ENCODE measurements at places on chromosomes 7 and 10. TPM values are rescaled to one million over a fixed set of nuclear protein-coding genes. Genes with fewer than 3 reads are reported as not detected.

Gene MUC3A
- polyA plus RNA-seq: 0.10 TPM

DNA sequence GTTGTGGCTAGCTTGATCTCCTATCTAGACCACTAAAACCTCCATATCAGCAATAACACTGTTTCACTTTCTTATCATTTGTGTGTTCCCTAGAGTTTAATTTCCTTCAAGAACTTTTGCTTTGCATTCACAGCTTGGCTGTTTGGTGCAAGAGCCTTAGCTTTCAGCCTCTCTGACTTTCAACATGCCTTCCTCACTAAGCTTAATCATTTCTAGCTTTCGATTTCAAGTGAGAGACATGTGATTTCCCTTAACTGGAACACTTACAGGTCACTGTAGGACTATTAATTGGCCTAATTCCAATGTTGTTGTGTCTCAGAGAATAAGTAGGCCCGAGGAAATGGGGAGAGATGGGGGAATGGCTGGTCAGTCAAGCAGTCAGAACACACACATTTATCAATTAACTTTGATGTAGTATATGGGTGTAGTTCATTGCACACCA, 10.6 kb upstream of the BPGM start:
- DNase-seq: no peak

DNA sequence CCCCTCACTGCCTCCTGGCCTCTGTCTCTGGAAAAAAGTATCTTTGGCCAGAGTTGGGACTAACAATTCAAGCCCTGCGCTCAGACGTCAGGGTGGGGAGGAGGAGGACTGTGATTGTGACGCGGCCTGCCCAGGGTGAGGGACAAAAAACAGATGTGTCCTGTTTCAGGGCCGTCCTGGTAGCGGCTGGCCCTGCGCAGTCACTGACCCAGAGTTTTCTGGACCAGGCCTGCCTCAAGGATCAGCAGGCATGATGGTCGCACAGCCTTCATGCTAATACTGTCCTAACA, 110.1 kb downstream of the CYTH3 start:
- DNase-seq: peak; percentile 50

Gene ASCC1
- 25.5 TPM for polyA plus RNA-seq

- no peak for DNase-seq
Observed at GRCh38 chr10:89550509-89550908, 15.1 kb upstream of the SLC16A12 start.

Gene LDB1
- 83.9 TPM for polyA plus RNA-seq

Gene POU6F2
- polyA plus RNA-seq: not detected

DNA sequence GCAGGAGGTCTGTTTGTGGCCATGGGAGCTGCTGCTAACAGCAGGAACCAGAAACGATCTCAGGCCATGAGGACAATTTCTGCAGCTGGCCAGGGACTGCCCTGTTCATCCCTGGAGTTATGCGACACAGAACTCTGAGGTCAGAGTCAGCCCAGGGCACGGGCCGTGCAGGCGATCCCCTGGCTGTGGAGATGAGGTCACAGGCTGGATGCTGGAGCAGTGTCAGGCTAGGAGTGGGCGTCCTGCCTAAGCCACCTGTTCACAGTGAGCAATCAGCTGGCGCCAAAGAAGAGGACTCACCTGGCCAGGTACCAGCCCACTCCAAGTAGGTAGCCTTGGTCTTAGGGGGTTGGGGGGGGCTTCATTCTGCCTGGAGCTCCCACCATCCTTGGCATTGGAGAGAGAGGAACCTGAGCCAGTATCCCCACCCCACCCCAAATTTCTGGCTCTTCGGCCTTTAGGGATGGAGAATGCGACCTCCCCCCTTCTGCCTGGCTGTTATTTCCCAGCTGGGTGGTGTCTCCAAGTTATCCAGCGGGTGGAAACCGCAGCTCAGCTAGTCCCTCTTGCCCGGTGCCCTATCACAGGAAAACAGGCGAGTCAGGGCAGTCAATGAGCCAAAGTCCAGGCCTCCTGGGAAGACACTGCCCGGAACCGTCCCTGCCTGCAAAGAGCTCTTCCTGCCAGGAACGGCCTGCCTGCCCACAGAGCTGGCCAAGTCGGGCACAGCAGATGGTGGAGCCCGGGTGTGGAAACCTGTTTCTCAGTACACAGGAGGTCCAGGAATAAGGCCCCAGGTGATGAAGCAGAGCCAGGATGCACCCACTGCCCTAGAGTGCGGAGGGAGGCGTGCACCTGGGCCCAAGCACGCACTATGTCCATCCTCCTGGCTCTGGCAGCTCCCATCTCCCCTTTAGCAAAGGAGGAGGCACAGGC, 1.8 kb upstream of the TTYH3 start:
- DNase-seq: no peak

DNA sequence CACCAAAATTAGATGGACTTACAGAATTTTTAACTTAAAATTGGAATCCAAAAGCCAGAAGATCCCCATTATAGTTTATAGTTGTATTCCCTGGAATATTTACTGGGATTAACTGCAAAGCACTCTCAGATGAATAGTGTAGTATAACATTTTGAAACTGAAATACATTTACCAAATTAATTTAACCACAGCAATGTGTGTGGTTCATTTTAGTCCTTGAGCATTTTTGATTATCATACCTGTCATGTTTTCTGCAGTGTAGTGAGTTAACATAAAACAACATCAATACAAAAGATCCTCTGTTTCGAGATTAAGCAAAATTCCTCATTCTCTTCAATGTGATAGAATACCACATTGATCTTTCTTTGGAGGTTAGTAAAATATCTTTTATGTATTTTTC, 3.7 kb downstream of the VIM start:
- no peak for DNase-seq

GRCh38 chr7:142299237-142299781, 41.5 kb upstream of the PRSS58 start:
- no peak for DNase-seq

Gene CYP2C8
- 0.82 TPM for polyA plus RNA-seq

GRCh38 chr7:22013711-22014110, 68.0 kb upstream of the CDCA7L start:
- DNase-seq: no peak

Gene ACTR3C
- 0.95 TPM for polyA plus RNA-seq

DNA sequence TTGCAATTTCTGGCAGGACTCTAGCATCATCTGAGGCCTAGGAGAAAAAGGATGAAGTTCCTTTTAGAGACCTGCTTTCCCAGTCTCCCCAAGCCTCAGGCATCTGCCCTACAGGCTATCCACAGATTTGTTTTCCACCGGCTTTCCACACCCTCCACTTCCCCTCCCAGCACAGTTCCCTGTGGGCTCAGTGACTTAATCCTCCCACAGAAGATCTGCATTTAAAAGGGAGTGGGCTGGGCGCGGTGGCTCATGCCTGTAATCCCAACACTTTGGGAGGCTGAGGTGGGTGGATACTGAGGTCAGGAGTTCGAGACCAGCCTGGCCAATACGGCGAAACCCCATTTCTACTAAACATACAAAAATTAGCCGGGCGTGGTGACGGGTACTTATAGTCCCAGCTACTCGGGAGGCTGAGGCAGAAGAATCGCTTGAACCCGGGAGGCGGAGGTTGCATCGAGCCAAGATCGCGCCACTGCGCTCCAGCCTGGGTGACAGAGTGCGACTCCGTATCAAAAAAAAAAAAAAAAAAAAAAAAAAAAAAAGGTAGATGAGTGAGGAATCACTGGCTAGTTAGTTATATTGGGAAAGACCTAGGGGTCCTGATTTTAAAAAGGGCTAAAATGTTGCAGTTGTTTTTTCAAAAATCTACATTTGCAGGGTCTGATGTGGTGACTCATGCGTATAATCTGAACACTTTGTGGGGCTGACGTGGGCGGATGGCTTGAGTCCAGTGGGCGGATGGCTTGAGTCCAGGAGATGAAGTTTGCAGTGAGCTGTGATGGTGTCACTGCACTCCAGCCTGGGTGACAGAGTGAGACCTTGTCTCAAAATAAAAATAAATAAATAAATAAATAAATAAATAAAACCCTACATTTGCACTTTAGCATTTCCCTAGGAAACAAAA, 119.5 kb downstream of the BAMBI start:
- DNase-seq: no peak

GRCh38 chr7:90411510-90411909, 8.2 kb downstream of the CLDN12 start:
- no peak for DNase-seq

DNA sequence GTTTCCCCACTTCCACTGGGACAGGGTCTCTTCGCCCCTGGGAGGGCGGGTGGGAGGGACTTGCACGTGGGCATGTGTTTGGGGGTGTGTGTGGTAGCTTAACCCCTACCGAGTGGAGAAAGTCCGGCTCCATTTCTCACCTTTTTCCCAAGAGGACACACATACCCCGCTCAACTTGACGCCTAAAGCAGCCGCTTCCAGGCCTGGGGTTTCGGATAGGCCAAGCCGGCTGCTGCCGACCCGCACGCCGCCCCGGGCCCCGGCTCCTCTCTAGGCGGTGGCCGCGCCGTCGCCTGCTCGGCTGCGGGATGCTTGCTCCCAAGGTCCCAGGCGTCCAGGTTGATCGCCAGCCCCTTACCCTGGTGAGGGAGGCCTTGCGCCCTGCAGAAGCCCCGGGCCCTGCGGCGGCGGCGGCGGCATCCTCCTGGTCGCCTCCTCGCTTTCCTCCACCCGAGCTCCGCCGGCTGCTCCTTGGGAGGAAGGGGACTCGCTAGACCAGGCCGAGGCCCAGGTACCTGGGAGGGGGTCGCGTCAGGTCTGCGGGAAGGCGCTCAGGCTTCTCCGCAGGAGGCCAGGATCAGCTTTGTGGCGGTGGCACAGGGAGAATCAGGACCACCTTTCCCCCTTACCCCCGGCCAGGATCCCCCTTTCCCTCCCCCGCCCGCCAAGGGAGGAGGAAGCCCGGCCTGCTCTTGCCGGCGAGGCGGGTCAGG, 3.2 kb upstream of the GATA3 start:
- DNase-seq: no peak

- DNase-seq: no peak
Observed at GRCh38 chr10:79331709-79332108, 15.6 kb upstream of the PPIF start.

GRCh38 chr10:32402499-32402898, 43.4 kb upstream of the CCDC7 start:
- DNase-seq: no peak

Gene SPDYE9
- polyA plus RNA-seq: 0.20 TPM

Gene SLC16A12
- polyA plus RNA-seq: 1.2 TPM

GRCh38 chr7:31494421-31494820, 19.5 kb upstream of the ITPRID1 start:
- no peak for DNase-seq

DNA sequence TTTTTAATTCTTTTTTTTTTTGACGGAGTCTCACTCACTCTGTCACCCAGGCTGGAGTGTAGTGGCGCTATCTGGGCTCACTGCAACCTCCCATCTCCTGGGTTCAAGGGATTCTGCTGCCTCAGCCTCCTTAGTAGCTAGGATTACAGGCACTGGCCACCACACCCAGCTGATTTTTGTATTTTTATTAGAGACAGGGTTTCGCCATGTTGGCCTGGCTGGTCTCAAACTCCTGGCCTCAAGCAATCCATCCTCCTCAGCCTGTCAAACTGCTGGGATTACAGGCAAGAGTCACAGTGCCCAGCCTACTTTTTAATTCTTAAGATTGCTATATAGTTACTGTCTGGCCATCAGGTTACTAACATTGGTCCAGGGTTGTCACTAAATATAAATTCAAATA, 59.6 kb downstream of the ZNF277 start:
- DNase-seq: no peak

- DNase-seq: no peak
Observed at GRCh38 chr10:95637911-95638310, 18.6 kb downstream of the ALDH18A1 start.

Gene LBX1
- polyA plus RNA-seq: 9.6 TPM

DNA sequence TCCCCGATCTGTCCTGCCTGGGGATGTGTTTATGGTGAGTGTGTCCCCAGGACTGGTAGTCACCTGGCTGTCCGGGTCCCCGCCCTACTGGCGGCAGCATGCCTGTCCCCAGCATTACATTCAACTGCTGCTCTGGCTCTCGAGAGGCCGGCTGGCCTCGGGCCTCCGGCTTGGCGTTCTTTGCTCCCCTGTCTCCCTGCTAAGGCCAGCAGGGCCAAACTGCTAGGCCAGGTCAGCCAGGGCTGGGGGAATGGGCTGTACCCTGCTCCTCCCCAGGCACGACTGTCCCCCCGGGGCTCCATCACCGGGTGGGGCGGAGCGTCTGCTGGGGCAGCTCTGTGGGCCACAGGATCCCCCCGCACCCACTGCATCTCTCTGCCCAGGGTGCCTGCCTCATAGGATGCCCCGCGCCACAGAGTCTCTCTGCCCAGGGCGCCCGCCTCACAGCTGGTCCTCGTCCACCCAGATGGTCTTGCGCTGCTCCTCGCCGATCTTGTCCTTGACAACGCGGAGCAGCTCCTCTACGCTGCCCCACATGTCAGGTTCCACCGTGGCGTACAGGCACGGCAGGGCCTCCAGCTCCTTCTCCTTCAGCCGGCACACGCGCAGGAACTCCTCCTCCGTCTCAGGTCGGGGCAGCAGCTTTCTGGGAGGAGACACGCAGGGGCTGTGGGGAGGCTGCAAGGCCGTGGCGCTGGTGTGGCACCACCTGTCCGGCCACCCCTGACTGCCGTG, 62.3 kb upstream of the GNA12 start:
- DNase-seq: no peak

DNA sequence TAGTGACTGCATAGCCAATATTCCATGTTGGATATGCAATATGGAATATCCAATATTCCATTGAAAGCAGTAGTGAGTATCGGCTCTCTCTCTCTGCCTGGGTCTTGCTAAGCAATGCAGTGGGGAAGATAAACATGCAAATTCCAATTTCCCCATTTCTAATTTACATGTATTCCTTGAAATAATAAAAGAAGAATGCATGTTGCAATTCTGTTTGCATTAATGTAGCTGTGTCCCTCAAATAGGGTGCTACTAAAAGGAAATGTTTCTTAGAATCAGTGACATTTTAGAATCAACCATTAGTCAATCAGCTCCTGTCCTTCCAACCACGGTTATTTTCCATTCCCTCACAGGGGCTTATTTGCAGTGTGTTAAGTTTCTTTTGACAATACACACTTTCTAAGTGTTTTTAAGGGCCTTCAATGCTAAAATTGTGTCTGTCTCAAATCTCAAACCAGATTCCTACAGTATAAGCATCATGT, 46.7 kb downstream of the AFAP1L2 start:
- DNase-seq: no peak

Gene BLNK
- 1.8 TPM for polyA plus RNA-seq

DNA sequence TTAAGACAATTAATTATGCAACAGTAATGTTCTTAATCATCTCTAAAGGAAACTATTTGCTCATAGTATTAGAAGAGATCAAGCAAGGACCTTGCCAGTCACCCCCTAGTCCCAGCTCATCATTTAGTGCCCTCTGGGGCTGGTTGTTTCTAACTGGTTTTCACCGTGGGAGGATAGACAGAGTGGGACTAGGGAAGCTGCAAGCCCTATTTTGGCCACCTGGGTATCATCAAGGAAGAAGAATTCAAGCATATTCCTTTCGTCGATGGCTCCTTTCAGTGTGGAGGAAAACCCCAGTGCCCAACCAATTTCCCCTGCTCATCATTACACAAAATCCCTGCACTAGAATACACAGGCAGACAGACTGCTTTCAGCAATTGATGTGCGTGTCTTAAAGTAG, 30.6 kb upstream of the FGFR2 start:
- DNase-seq: no peak

Gene PON1
- polyA plus RNA-seq: 0.47 TPM

Data from forelimb muscle (tissue), 1 donor.